ENCODE measurements at places on chromosomes 16 and 17.

DNA sequence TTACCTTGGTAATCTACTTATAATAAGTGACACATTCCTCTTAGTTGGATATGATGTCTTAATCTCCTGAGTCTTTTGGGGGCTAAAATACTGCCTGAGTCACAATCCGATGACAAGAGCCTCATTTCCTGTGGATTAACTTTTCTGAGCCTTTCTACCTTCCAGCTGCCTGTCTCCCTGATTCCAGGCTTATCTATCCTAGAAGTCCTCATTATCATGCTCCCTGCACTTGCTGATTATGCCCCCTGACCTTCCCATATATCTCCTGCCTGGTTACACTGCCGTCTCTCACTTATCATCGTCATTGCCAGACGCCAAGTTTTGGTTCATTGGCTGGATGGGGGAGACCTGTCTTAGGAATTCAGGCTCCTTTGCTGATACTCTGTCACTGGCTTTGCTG lies 727.4 kb upstream of the CA10 start:
- DNase-seq: no peak

DNA sequence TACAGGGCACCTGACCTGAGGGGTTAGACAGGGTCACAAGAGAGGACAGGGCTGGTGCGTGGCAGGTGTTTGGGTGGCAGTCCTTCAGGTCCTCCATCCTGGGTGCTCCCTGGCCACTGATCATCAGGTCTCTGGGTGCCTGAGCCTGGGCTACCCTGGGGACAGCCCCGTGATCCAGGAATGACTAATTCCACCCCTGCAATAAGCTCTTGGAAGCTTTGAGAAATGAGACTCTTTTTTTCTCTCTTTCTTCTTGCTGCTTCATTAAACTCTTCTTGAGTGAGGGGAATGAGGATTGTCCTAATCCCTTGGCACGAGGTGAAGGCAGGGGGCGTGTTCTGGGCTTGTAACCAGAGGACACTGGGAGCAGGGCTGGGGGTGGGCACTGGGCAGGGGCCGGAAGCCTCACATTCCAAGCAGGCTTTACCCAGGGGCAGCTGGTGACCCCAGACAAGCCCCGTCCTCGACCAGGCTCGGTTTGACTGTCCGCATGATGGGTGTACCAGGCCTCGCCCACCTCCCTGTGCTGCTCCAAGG lies 21.4 kb upstream of the SPNS2 start:
- DNase-seq: no peak

DNA sequence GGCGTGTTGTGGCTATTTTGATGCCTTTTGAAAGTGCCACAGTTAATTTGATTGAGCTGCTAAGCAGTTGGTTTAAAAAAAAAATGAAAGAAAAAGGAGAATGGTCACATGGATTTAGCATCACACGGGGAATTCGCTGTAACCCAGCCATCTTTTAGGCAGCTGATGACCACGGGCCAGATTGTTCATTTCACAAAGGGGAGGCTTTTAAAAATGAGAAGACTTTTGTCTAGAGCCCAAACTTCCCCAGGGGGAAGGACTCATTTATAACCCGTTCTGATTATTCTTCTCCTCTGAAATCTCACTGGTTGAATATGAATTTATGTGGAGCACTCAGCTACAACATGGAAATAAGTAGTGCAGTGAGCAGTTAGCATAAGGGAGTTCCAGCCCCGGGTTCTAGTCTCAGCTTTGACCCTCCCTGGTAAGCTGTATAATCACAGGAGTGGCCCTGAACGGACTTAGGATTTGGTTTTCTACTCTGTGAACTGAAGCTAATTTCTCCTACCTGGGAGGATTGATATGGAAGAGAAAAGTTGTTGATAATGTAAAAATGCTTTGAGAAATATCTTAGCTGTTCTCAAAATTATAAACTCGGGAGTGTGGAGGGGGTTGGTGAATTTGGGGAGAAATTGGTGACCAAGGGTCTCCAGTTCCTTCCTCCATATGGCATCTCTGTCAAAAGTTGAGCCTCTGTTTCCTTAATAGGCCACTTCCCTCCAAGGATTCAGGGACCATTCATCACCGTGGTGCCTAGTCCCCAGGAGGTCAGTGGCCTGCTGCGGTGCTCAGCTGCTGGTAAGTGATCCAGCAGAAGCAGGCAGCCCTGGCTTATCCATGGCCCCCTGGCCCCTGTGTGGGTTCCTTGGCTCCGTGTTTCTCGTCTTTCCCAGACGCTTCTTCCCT lies 76.4 kb upstream of the TBX2 start:
- DNase-seq: no peak

- no peak for DNase-seq
These were observed 40.6 kb upstream of the ARL6IP1 start for GRCh38 chr16:18841833-18842525.

GRCh38 chr17:45923511-45924268 lies 29.3 kb downstream of the MAPT start:
- no peak for DNase-seq

DNA sequence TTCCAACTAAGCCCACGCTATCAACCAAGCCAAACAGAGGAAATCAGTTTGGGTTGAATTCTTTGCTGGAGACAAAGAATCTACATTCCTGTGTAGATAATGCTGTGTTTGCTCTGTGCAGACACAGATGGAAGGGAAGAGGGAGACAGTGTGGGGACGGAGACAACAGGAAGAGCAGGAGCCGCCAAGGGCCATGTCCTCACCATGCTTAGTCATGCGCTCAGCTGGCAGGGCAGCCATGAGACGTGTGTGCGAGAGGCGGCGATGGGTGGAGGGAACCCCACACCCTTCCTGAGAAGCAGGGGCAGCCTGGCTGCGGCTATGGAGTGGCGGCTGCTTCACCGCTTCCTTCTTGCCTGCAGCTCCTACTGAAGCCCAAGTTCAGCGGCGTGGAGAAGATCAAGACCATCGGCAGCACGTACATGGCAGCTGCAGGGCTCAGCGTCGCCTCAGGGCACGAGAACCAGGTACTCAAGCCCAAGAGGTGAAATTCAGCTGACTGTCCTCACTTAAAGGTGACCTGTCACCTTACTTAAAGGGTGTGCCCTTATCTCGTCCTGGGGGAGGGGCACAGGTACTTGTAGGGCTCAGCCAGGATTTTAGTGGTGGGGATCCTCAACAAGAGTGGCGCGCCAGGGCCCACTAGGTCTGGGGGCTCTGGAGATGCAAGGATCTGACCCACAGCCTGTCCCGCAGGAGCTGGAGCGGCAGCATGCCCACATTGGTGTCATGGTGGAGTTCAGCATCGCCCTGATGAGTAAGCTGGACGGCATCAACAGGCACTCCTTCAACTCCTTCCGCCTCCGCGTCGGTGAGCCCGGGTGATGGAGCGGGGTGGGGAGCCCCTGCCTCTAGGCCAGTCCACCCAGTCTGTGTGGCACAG lies 47.5 kb downstream of the ADCY7 start:
- no peak for DNase-seq
